ENCODE measurements at places on chromosomes 1 and 21. TPM values are rescaled to one million over a fixed set of nuclear protein-coding genes. Genes with fewer than 3 reads are reported as not detected.

DNA sequence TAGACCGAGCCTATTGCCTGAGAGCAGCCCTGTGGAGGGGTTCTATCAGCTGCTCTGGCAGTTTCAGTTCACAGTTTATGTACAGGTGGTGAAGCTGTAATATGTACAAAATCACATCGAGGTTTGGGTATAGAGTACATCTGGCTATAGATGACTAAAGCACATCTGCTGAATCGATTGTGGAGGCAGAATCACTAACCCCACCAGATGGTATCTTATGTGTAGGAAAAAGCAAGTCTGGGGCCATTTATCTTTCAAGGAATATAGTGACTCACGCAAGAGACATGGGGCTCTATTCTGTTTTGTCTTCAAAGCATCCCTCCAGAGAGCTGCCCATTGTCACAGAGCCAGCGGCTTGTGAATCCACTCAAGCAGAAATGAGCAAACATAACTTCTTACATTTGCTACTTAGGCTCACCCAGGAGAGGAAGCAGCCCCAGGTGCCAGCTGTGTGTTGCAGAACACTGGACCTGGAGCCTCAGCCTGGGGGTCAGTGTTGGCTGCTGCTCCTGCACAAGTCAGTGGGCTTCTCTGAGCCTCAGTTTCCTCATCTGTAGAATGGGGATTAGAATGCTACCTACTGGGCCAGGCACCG lies 21.3 kb downstream of the MIIP start:
- H3K27me3 ChIP-seq: peaks cover 8% of the 10 kb centered on the region
- H3K36me3 ChIP-seq: no peaks in the 10 kb centered on the region
- H3K27ac ChIP-seq: peak overlapping the region; percentile 16

GRCh38 chr1:113976609-113977278 lies 2.5 kb upstream of the OLFML3 start:
- H3K27ac ChIP-seq: no peak overlapping the region
- no peak for DNase-seq
- peaks cover 9% of the 10 kb centered on the region for H3K36me3 ChIP-seq
- no peak overlapping the region for H3K4me3 ChIP-seq

DNA sequence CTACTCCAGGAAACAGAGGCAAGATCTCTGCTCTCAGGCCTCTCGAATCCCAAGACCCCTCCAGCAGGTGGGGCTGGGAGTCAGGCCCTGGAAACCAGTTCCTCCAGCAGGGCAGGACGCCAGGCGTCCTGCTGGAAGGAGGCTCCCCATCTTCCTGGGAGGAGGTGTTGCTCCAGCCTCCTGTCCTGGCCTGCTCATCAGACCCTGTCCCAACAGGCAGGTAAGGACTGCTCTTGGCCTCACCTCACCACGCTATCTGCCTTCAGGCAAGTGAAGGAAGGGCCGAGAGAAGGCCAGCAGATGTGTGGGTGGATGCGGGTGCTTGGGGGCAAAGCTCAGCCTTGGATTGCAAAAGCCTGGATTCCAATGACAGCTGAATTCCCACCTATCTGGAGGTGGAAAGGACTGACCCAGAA lies 82.9 kb downstream of the SSBP3 start:
- no peaks in the 10 kb centered on the region for H3K27me3 ChIP-seq
- no peak for DNase-seq
- no peak overlapping the region for H3K4me3 ChIP-seq
- no peaks in the 10 kb centered on the region for H3K36me3 ChIP-seq
- H3K27ac ChIP-seq: no peak overlapping the region

- no peak for DNase-seq
- H3K36me3 ChIP-seq: peaks cover 1% of the 10 kb centered on the region
- no peak overlapping the region for H3K4me3 ChIP-seq
- H3K27ac ChIP-seq: no peak overlapping the region
- peaks cover 21% of the 10 kb centered on the region for H3K27me3 ChIP-seq
Measured at GRCh38 chr1:230465691-230466090, 39.6 kb upstream of the PGBD5 start.

The PCP4L1 gene
- 0.55 TPM for total RNA-seq

- no peaks in the 10 kb centered on the region for H3K27me3 ChIP-seq
- peaks cover 62% of the 10 kb centered on the region for H3K4me1 ChIP-seq
- H3K36me3 ChIP-seq: no peaks in the 10 kb centered on the region
- peak overlapping the region; percentile 94 for H3K27ac ChIP-seq
- DNase-seq: peak; percentile 76
Measured at GRCh38 chr1:154759196-154759595, 110.9 kb downstream of the KCNN3 start.

DNA sequence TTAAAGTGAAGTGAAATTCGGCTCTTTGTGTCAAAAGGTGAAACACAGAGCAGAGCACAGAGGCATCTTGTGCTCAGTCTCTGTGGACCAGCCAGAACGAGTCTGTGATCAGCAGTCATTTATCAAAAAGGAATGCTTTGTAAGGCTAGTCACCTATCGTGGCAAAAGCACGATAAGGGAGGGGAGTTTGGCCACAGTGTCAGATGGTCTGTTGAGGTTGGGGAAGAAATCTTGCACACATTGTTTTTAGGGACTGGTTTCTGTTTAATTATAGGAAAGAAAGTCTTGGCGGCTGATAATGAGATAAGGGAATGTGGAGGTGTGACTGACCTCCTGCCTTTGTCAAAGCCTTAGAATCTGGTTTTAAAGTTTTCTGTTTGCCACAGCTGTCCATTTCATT lies 58.2 kb upstream of the KIAA1614 start:
- no peaks in the 10 kb centered on the region for H3K27me3 ChIP-seq
- H3K36me3 ChIP-seq: no peaks in the 10 kb centered on the region
- peaks cover 24% of the 10 kb centered on the region for H3K4me1 ChIP-seq
- H3K27ac ChIP-seq: no peak overlapping the region
- H3K4me3 ChIP-seq: no peak overlapping the region

DNA sequence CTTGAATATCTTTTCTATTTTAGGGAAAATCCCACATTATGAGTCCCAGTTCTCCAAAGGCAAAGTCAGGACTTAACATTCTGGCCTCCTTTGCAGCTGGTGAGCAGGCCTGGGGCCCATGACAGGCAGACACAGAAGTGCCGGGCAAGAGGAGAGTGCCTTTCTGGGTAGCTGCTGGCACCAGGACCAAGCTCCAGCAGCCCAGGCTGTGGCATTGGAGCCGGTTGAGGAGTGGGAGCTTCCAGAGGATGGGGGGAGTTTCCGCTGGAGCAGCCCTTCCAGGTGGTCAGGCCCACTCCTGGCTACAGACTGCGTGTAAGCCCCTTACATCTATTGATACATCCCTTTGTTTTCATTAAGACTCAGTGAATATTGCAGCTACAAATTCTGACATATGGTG lies 123.9 kb downstream of the URB2 start:
- no peak overlapping the region for H3K27ac ChIP-seq
- peaks cover 15% of the 10 kb centered on the region for H3K4me1 ChIP-seq
- no peak overlapping the region for H3K4me3 ChIP-seq
- H3K36me3 ChIP-seq: peaks cover 2% of the 10 kb centered on the region
- peaks cover 14% of the 10 kb centered on the region for H3K27me3 ChIP-seq

GRCh38 chr1:25650289-25650576 lies 33.6 kb downstream of the MAN1C1 start:
- H3K4me3 ChIP-seq: no peak overlapping the region
- DNase-seq: no peak
- no peak overlapping the region for H3K27ac ChIP-seq
- H3K27me3 ChIP-seq: peaks cover 5% of the 10 kb centered on the region

The IGSF21 gene
- total RNA-seq: not detected

- no peak for DNase-seq
- no peaks in the 10 kb centered on the region for H3K27me3 ChIP-seq
- H3K36me3 ChIP-seq: no peaks in the 10 kb centered on the region
- no peak overlapping the region for H3K27ac ChIP-seq
Measured at GRCh38 chr1:29543586-29543985, 307.3 kb downstream of the PTPRU start.

DNA sequence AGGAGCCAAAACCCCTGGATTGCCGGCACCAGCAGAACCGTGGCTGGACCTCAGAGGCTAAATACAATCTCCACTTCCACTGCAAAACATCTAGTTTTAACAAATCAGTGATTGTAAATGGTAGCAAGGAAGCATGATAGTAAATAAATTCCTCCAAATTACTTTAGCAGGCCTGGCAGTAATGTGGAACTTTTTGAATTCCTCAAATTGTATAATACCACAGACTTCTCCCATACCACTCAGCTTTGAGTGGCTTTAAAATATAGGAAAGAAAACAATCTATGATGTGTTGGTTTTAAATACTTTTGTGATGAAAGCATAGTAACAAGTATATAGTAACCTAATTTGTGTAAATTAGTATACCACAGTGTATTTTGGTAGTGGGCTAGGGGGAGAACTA lies 34.1 kb downstream of the NIBAN1 start:
- peaks cover 36% of the 10 kb centered on the region for H3K4me1 ChIP-seq
- no peaks in the 10 kb centered on the region for H3K27me3 ChIP-seq
- no peak overlapping the region for H3K27ac ChIP-seq
- H3K4me3 ChIP-seq: no peak overlapping the region

GRCh38 chr1:36440646-36441045 lies 9.6 kb downstream of the OSCP1 start:
- peaks cover 5% of the 10 kb centered on the region for H3K4me1 ChIP-seq
- H3K4me3 ChIP-seq: no peak overlapping the region
- no peak for DNase-seq
- H3K27me3 ChIP-seq: no peaks in the 10 kb centered on the region

- no peak overlapping the region for H3K27ac ChIP-seq
- H3K4me3 ChIP-seq: no peak overlapping the region
- peaks cover 7% of the 10 kb centered on the region for H3K4me1 ChIP-seq
- H3K27me3 ChIP-seq: peaks cover 16% of the 10 kb centered on the region
- no peaks in the 10 kb centered on the region for H3K36me3 ChIP-seq
- peak; percentile 63 for DNase-seq
Measured at GRCh38 chr1:202237052-202237451, 43.5 kb downstream of the LGR6 start.

The TDRD5 gene
- not detected for total RNA-seq

DNA sequence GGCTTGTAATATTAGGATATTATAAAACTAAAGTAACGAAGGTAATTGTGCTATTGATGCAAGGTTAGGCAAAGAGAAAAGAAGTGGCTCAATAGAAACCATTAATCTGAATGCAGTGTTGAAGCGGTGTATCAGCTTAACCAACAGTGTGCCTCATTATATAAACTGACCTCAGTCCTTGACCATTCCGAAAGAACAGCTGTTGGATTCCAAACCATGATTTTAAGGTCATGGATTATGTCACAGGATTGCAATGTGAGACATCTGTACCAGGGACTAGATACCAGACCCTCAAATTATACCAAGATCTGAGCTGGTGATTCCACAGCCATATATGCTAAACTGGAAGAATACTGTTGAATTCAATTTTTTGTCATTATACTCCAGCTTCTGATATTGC lies 134.2 kb upstream of the HP1BP3 start:
- no peak overlapping the region for H3K4me3 ChIP-seq
- H3K27ac ChIP-seq: no peak overlapping the region
- H3K4me1 ChIP-seq: no peaks in the 10 kb centered on the region
- H3K36me3 ChIP-seq: no peaks in the 10 kb centered on the region
- no peak for DNase-seq

The CCDC185 gene
- not detected for total RNA-seq

DNA sequence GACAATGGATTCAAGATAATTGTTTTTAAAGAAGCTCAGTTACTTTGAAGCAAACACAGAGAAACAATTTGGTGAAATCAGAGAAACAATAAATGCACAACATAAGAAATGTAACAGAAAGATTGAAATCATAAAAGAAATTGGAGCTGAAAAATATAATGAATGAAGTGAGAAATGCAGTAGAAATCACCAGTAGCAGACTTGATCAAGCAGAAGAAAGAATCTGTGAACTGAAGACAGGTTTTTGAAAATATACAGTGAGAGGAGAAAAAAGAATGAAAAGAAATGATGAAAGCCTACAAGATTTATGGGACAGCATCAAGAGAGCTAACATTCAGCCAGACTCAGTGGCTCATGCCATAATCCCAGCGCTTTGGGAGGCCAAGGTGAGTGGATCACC lies 4.2 kb upstream of the SELP start:
- H3K27ac ChIP-seq: no peak overlapping the region
- DNase-seq: no peak
- no peaks in the 10 kb centered on the region for H3K27me3 ChIP-seq
- H3K4me3 ChIP-seq: no peak overlapping the region

DNA sequence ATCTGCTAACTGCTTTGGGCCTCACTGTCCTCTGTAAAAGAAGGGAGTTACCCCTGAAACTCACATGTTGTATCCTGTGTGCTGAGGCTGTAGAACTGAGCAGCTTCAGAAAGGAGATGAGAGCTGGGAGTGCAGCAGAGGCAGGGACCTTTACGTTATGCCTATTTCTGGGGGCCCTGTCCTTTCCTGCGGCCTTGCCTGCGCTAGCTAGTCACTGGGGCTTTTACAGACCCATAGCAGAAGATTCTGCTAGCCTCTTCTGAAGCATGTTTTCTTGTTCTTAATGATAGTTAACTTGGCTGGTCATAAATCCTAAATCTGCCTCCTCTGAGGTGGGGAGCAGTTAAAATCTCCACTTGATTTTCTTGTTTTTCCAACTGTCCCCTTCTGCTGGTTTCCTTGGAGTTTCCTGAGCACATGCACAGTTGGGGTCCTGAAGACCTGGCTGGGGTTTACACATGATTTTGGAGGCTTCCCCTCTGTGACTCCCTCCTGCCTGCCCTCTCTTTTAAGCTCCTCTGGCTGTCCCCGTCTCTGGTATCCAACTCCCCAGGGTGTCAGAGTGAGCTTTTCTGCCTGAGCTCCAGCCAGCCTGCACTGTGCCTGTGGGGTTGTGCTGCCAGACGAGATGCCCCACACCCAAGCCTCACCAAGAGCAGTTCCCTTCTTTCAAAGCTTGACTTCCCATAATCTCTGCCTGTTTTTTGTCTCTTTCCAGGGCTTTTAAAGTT lies 76.6 kb downstream of the NOS1AP start:
- H3K4me3 ChIP-seq: no peak overlapping the region
- no peak overlapping the region for H3K27ac ChIP-seq
- no peaks in the 10 kb centered on the region for H3K36me3 ChIP-seq
- no peak for DNase-seq

DNA sequence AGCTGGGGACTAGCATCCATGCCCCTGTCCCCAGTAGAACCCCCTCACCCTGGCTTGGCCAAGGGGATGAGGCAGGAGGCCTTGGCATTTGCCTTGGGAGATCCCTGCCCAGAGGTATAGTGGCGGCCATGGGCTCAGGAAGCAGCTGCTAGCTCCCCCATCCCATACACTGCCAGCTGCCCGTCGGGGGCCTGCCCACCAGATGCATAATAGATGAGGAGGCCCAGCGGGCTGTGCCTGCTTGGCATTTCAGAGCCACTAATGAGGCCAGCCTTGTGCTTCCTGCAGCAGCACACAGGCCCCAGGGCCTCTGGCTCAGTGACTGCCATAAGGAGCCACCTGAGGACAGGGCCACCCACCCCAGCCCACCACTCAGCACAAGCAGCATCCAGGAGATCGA lies 23.6 kb downstream of the RAP1GAP start:
- no peak overlapping the region for H3K4me3 ChIP-seq
- H3K27me3 ChIP-seq: peaks cover 22% of the 10 kb centered on the region
- DNase-seq: no peak

GRCh38 chr1:55045430-55045829 lies 6.1 kb downstream of the PCSK9 start:
- no peaks in the 10 kb centered on the region for H3K36me3 ChIP-seq
- H3K4me1 ChIP-seq: peaks cover 2% of the 10 kb centered on the region
- no peak overlapping the region for H3K4me3 ChIP-seq
- H3K27me3 ChIP-seq: peaks cover 18% of the 10 kb centered on the region

All from activated T-cell treated with anti-CD3 and anti-CD28 coated beads, Interleukin-2, amount 50 U/mL, for 72 hours (primary cell).